ENCODE measurements at places on chromosomes 6 and 20. TPM values are rescaled to one million over a fixed set of nuclear protein-coding genes. Genes with fewer than 3 reads are reported as not detected.

The CAGE1 gene
- total RNA-seq, result 0.22 TPM

The GSTA3 gene
- not detected for total RNA-seq

The TP53INP2 gene
- 2.4 TPM for total RNA-seq

The GRIK2 gene
- 1.2 TPM for total RNA-seq

The EEF1A2 gene
- total RNA-seq, result 11.0 TPM

The BTNL2 gene
- total RNA-seq, result not detected

The PGC gene
- not detected for total RNA-seq

The NR2E1 gene
- not detected for total RNA-seq

The C6orf132 gene
- 19.8 TPM for total RNA-seq

The VGLL2 gene
- not detected for total RNA-seq

The WDR27 gene
- 22.4 TPM for total RNA-seq

The SAMD10 gene
- total RNA-seq, result 0.65 TPM

The MROH8 gene
- total RNA-seq, result 3.1 TPM

The VSX1 gene
- total RNA-seq, result not detected

The C6orf47 gene
- total RNA-seq, result 25.3 TPM

The ANKEF1 gene
- total RNA-seq, result 5.5 TPM

The BHLHE23 gene
- not detected for total RNA-seq

The SLC22A2 gene
- total RNA-seq, result 0.11 TPM

The MACROD2 gene
- 0.65 TPM for total RNA-seq

The PPIL4 gene
- 22.4 TPM for total RNA-seq

The SCRT2 gene
- not detected for total RNA-seq

The CRISP2 gene
- not detected for total RNA-seq

The THBS2 gene
- total RNA-seq, result 1.3 TPM

The DEFB113 gene
- not detected for total RNA-seq

The OTOR gene
- not detected for total RNA-seq

The ZNF217 gene
- 33.8 TPM for total RNA-seq

The GFRA4 gene
- total RNA-seq, result not detected

Data from placental epithelial cell (primary cell).